BJ (cell line): ENCODE measurements at places on chromosomes 2 and 18.
A peak's percentile ranks its signal among the peaks of the same experiment; 100 is the strongest.

DNA sequence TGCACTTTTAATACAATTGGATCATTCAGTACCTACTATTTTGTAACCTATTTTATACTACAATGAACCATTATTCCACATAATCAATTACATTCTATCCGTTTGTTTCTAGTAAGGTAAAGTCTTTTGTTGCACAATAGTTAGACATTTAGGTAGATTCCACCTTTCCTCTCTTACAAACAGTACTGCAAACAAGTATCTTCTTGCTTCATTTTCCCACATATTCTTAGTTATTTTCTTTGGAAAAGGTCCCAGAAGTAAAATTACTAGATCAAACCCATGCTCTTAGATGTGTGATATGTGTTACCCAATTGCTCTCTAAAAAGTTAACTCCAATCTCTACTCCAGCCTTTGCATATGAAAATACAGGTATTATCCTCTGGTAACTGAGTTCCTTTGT is 49.6 kb downstream of the SPIRE1 start:
- no peak for DNase-seq

GRCh38 chr2:121663434-121663833 is 14.2 kb upstream of the CLASP1 start:
- no peak for DNase-seq

- no peak for DNase-seq
These were observed 88.0 kb downstream of the LDLRAD4 start for GRCh38 chr18:13306583-13306982.

DNA sequence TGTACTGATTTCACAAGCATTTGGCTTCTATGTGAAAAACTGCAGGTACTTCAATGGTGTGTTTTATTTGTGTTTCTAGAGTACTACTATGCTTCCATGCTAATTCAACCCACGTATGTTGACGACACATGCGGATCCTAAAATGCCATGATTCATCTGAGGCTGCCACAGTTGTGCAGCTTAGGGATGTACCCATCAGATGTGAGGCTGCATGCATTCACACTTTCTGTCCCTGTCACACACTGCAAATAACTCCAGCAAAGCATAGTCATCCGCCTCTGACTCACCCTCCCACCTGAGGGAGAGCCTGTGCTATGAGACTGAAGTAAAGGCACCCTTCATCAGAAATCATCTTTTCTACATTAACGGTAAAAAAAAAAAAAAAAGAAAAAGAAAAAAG is 22.1 kb upstream of the SERTAD2 start:
- DNase-seq: no peak

- no peak for DNase-seq
These were observed 84.7 kb downstream of the EPAS1 start for GRCh38 chr2:46381871-46382270.

GRCh38 chr2:233832869-233833311 is 21.4 kb downstream of the HJURP start:
- DNase-seq: no peak

- no peak for DNase-seq
These were observed 845 bp downstream of the TMEM177 start for GRCh38 chr2:119679846-119680245.

GRCh38 chr2:200352636-200353035 is 46.1 kb downstream of the SPATS2L start:
- no peak for DNase-seq

GRCh38 chr2:64105670-64106461 is 38.4 kb downstream of the PELI1 start:
- DNase-seq: no peak

GRCh38 chr2:8835279-8835678 is 2.1 kb downstream of the KIDINS220 start:
- no peak for DNase-seq

DNA sequence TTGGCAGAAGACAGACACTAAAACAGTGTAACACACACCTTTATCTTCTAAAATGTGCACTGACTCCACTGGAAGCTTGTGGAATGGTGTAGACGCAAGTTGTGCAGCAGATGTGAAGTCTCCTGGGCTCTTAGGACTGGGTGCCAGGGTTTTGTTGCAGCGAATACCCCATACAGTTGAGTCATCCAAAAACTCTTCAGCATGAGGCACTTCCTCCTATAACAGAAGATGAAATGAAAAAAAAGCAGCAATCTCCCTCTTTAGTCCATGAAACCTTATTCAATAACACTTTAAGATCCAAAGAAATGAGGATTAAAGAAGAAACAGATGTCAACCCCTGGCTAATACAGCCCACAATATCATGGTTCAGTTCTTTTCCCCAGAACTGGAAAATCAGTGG is 22.2 kb downstream of the BUB1 start:
- no peak for DNase-seq

DNA sequence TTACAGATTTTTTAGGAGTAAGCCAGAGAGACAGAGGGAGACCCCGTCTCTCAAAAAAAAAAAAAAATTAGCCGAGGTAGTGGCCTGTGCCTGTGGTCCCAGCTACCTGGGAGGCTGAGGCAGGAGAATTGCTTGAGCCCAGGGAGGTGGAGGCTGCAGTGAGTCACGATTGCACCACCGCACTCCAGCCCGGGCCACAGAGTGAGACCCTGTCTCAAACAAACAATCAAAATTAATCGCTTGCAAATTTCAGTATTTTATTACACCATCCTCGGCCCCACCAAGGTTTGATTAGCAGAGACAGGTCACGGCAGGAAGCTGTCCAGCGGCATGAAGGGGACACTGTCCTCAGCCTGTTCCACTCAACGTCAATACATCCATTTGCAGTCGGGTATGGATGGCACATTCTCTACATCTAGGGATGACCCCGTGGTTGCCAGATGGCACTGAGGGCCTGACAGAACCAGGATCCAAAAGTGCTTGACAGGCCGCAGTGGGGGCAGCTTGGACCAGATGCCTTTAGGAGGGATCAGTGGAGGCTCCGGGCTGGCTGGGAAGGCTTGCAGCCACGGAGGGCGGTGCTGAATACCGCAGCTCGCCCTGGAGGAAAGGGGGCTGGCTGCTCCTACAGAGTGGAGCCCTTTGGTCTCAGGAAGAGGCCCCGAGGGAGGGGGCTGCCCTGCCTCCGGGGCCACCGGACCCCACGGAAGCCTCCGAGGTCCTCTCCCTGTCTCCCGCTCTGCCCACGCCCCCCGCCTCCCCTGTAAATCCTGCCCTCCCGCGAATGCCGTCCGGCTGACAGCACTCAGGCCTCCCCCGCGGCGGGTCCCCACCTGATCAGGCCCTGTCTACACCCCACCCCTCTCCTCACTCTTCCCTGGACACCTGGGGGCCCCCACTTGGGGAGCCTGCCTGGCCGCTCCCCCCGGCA is 13.1 kb downstream of the ASPRV1 start:
- DNase-seq: no peak

GRCh38 chr18:11667578-11667977 is 21.5 kb upstream of the GNAL start:
- DNase-seq: no peak

GRCh38 chr2:221972813-221973478 is 325.9 kb downstream of the PAX3 start:
- no peak for DNase-seq

- DNase-seq: no peak
These were observed 111.4 kb downstream of the FTCDNL1 start for GRCh38 chr2:199739413-199740110.

DNA sequence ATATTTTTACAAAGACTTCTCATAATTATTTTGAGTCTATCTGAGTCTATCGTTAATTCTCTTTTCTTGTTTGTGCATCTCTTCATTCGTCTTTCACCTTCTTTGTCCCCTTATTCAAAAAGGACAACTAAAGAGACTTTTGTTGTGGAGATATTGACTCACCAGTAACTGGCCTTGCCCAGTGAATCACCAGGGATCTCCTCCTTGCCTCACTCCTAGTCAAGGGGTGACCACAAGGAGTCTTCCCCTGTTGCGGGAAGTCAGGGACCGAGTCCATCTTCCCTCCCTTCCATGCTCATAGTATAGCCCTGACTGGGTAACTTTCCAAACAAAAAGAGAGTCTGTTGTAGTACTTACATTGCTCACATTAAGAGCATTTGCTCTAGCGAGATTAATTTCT is 158.9 kb downstream of the NEB start:
- DNase-seq: no peak

GRCh38 chr2:5980450-5981190 is 288.4 kb downstream of the SOX11 start:
- DNase-seq: no peak

DNA sequence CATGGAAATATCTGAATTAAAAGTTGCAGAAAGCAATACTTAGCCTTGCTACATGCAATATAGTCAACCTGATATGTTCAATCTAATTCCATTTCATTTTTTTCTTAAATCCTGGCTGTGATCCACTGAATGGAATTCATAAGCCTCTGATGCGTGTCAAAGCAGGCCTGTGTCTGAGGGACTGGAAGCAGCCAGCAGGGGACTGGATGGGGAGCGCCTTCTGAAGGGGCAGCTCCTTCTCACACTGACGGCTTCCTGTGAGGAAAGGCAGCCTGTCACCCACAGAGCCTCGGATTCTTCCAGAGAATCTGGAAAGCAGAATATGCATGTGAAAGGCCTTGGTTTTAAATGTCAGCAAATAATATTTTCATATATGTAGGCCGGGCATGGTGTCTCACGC is 73.5 kb downstream of the KCNF1 start:
- no peak for DNase-seq

DNA sequence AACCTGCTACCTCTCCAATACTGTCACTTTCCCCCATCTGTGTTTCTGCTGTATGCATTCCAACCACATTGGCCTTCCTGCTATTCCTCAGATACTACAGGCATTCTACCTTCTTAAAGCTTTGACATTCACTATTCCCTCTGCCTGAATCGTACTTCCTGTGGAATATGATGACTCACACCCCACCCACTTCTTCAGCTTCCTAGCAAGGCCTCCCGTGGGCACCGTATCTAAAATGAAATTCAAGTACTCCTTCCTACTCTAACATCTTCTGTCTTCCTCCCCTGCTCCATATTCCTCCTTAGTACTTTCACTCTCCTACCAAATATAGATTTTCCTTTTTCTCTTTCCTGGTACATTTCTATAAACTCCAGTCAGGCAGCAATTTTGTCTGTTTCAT is 710.4 kb downstream of the RNF144A start:
- DNase-seq: no peak

DNA sequence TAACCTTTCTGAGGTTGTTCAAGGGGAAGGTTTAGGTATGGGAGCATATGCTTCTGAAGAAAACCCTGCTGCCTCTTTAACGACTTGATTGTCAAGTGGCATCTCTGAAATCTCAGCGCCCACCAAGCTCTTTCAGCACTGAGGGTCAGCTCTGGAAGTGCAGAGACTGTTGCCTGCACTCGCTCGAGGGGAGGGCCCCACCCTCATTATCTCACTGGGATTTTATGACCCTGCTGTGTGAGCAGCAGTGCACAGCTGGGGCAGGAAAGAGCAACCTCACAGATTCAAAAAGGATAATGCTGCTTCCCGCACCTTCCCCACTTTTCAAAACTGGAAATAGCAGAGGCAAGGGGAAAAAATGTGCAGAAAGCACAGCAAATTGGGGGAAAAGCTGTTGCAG is 56.9 kb upstream of the SPRED2 start:
- no peak for DNase-seq

DNA sequence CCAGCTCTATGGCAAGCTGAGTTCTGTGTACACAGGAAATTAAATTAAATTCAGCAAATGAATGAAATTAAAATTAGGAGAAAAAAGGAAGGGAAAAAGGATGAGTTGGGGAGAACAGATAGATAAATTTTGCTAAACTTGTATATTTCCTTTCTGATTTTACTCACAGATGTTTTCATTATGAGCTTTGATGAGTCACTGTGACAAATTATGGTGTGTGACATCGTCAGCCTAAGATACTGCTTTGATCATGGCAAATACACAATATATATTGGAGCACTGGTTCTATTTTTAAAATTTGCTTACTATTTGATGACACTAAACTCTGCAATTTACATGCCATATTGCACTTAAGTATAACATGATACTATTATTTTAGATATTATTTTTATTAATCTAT is 464.6 kb upstream of the SPHKAP start:
- DNase-seq: peak; percentile 25

- no peak for DNase-seq
These were observed 169.3 kb upstream of the NXPH2 start for GRCh38 chr2:138949517-138949916.

GRCh38 chr2:133362061-133362476 is 206.2 kb downstream of the NCKAP5 start:
- DNase-seq: peak; percentile 49

DNA sequence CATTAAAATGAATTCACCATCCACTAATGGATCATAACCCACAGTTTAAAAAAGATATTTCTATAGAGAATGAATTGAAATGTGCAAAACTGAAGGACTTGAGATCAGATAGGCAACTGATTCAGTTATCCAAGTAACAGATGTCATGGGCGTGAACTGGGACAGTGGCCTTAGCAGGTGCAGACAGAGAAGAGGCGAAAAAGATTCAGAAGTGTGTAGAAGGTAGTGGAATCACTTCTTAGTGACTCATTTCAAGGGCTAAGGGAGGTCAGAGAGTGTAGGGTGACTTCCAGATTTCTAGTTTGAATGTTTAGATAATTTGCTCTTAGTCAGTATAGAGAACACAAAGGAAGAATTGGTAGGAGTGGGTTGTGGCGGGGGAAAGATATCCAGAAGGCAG is 79.7 kb downstream of the EHBP1 start:
- DNase-seq: no peak

- DNase-seq: no peak
These were observed 145.9 kb downstream of the ZNF516 start for GRCh38 chr18:76349067-76349715.

- DNase-seq: no peak
These were observed 441.7 kb downstream of the TXNL1 start for GRCh38 chr18:56196495-56197225.

DNA sequence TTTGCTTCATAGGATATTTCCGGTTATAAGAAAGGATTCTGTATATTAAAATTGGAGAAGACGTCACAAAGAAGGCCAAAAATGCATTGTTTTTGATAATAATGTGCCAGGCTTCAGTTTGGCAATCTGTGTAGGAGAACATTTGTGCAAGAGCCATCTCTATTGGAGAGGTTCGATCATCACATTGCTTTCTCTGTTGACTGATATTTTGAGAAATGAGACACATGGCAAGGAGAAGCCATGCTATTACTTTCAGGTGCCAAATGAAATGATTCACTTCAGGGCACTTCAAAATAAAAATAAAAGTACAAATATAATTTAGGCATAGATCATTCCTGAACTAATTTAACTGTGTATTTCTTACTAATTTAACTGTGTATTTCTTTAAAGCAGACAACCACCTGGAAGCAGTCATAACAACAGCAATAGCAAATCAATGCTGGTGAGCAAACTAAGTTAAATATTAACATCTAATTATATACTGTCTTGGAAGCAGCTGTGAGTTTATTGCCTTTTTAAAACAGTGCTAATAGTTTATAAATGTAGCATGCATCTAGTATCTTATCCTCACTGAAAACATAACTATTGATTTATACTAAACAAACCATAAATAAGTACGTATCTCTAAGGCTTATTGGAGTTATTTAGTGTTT is 50.2 kb upstream of the CHST9 start:
- DNase-seq: no peak

GRCh38 chr2:208179028-208179609 is 10.7 kb downstream of the C2orf80 start:
- no peak for DNase-seq
